ENCODE measurements at places on chromosomes 4 and X.

GRCh38 chr4:159358226-159358625 lies 255.3 kb downstream of the RAPGEF2 start:
- no peak for DNase-seq

GRCh38 chr4:184811526-184812198 lies 14.1 kb downstream of the ACSL1 start:
- no peak for DNase-seq

GRCh38 chr4:187046471-187046870 lies 322.8 kb upstream of the FAT1 start:
- no peak for DNase-seq

DNA sequence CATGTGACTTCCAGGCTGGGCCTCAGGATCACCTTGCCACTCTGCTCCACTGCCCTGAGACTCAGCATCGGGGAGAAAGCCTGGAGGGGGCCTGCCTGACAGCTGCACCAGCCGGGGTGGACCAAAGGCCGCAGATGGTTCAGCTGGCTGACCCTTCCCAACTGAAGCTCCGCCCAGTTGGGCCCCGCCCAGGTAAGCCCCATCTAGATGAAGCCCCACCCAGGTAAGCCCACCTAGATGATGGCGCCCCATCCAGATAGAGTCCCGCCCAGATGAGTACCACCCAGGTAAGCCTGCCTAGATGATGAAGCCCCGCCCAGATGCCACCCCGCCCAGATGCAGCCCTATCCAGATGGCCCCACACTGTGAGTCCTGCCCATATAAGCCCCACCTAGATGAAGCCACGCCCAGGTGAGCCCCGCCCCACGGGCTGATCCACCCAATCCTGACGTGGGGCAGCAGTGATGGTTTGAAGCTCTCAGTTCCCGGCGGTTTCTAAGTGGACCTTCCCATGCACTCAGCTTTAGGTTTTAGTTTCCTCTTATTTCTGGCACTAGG lies 10.0 kb downstream of the ZFYVE28 start:
- DNase-seq = no peak

- no peak for DNase-seq
Measured at GRCh38 chrX:150690126-150690525, 3.1 kb upstream of the MTMR1 start.

DNA sequence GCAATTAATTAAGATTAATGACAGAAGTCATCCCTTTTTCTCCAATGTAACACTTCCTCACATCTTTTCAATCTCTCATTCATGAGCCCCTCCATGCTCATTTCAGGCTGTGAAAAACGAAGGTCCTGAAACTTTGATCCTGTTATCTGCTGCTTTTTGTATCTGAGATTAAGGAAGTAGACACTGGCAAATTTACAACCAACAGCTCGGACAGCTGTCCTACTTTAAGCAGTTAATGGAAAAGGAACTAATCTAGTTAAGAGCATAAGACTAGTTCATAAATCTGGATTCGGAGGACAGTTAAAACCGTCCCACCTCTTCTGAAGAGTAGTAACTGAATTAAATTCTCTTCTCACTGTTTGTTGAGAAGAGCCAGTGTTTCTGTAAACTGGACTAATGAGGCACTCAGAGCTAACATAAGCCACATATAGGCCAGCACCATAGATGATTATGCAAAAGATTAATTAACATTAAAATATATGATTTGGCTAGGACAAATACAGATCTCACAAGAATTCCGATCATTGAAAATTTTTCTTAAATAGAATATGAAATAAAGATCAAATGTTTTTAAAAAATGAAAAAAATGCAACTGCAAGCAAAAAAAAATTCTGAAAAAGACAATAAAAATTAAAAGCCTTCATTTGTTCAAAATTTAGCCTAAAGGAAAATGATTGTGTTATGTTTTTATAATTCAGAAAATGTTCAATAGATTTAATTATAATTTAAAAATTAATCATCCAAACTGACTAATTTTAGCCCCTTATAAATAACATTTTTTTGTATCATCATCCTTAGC lies 114.4 kb downstream of the ANTXR2 start:
- DNase-seq = no peak
